ENCODE measurements at places on chromosomes 7 and 10.

GRCh38 chr10:132151951-132152505 lies 34.7 kb upstream of the DPYSL4 start:
- no peak for DNase-seq

GRCh38 chr10:75165684-75166622 lies 44.6 kb upstream of the VDAC2 start:
- DNase-seq = no peak

GRCh38 chr7:108408296-108408991 lies 47.8 kb downstream of the NRCAM start:
- DNase-seq = no peak

DNA sequence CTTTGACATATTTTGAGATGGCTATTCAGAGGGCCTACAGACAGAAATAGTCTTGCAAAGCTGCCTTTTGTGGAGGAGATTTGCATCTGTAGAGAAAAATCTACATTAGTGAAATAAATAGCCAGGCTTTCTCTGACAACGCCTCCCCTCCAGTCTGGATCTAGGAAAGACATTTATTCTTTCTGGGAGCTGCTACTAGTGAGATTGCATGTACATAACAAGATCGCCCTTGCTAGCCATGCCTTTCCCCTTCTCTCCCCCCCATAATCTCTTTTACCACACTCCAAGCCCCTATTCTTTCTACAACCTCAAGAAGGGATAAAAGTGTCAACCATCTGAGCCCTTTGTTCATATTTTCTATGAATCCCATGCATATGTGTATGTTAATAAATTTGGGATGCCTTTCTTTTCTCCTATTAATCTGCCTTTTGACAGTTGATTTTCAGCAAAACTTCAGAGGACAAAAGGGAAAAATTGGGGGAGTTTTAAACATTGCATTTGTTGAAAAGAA lies 194.2 kb downstream of the SNX13 start:
- DNase-seq = no peak

DNA sequence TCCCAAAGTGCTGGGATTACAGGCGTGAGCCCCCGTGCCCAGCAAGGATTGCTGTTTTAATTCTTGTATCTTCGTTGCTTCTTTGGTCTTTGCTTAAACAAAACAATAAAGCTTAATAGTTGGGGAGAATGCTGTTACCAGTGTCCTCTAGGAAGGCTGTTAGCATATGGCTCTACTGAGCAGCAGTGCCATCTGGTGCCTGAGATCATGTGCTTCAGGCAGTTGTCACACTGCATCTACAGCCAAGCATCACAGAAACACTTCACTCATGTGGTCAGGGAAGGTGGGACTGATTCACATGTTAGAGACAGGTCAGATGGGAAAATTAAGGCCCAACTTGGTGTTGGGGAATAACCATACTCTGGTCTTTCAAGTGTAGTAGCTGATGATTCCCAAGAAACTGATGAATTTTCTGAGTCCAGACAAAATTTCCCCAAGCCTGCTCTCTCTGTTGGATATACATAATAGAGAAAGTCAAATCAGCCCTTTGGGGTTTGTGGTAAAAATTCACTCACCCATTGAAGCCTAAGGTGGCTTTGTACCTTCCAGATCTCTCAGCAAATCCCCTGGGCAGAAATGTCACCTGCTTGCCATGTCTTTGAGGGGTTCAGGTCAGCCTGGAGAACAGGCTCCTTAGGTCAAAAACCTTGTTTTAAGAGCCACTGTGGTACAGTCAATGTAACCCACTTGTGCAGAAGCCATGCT lies 28.4 kb downstream of the UBE2D4 start:
- DNase-seq = peak; percentile 8

DNA sequence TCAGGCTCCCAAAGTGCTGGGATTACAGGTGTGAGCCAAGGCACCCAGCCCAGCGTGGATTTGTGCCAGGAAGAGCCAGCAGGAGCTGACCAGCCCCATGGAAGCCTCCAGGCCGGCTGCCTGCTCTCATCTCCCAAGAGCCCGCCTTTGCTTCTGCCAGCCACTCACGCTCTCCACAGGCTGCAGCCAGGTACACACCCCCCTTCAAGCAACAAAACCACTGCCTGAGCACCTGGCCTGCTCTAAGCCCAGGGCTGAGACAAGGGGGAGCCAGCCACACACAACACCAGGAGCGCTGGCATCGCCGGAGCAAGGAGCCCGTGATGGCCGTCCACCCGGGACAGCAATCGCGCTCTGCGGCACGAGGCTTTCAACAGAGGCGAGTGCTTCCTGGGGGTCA lies 34.5 kb downstream of the MAD1L1 start:
- no peak for DNase-seq

DNA sequence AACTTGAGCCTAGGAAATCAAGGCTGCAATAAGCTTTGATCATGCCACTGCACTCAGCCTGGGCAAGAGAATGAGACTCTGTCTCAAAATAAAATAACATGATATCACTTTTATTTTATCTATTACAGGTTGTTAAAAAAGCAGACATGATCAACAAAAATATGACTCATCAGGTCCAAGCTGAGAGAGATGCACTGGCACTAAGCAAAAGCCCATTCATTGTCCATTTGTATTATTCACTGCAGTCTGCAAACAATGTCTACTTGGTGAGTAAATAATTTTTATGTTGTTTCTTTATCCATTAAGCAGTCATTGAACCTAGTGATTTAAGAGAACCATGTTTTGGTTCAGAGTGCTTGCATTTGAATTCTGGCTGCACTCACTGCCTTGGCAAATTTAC lies 3.3 kb downstream of the MASTL start:
- no peak for DNase-seq

DNA sequence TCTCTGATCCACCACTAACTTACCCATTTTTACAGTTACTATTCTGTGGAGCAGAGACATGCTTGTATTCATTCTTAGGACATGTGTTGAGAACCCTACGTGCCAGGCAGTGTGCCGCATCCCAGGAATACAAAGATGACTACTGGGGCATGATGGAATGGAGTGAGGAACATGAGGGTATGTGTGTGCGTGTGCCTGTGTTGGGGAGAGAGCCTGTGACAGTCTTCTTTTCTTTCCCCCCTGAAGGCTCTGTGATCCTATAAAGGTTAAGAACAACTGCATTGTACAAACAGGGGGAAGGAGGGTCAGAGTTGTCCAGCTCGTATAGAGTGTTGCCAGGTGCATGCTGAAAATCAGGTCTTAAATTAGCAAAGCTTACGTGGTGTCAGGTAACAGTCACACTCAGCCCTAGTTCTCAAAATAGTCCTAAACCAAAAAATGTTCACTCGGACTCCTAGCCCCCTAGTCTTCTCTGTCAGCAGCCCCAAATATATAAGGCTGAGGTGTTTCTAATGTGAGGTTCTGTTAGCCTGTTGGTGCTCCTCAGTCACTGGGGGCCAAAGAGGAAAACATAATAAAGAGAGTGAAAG lies 161.9 kb downstream of the CELF2 start:
- no peak for DNase-seq

DNA sequence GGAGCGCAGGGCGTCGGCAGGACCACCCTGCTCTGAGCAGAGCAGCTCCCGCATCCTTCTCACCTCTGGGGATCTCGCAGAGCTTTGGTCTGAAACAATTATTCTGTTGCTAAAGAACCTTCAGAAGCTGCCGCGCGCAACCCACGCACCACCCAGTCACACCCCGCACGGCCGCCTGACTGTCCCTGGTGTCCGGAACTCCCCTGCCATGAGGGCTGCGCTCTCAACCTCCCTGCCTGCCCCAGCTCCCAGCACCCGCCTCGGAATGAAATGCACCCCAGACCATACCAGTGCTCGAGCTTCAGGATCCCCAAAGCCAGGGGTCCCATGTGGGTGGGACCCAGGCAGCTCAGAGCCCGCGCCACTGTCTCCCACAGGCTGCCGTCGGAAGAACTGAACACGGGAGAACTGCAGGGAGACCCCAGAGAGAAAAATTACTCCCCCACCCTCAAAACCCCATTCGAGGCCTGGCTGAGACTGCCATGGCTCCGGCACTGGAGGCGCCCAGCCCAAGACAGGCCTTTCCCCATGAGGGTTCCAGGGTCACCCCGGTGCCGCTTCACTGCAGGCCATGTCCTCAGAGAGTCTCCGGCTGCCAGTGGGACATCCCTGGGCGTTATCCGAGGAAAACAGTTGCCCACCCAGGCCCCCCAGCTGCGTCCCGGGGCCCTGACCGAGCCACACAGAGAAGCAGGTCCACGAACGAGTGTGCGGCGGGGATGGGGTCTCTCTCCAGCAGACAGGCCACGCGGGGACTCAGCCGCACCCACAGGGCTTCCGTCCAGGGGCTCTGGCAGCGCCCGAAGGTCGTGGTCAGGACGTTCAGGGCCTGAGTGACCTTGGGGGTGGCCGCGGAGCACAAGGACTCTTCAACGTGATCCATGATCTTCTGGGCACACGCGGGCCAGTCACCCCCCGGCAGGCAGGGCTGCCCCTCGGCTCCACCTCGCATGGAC lies 12.1 kb downstream of the BRAT1 start:
- DNase-seq = no peak

GRCh38 chr10:35492386-35493195 lies 112.5 kb upstream of the GJD4 start:
- no peak for DNase-seq

GRCh38 chr10:22761569-22762220 lies 47.3 kb upstream of the PIP4K2A start:
- DNase-seq = no peak

DNA sequence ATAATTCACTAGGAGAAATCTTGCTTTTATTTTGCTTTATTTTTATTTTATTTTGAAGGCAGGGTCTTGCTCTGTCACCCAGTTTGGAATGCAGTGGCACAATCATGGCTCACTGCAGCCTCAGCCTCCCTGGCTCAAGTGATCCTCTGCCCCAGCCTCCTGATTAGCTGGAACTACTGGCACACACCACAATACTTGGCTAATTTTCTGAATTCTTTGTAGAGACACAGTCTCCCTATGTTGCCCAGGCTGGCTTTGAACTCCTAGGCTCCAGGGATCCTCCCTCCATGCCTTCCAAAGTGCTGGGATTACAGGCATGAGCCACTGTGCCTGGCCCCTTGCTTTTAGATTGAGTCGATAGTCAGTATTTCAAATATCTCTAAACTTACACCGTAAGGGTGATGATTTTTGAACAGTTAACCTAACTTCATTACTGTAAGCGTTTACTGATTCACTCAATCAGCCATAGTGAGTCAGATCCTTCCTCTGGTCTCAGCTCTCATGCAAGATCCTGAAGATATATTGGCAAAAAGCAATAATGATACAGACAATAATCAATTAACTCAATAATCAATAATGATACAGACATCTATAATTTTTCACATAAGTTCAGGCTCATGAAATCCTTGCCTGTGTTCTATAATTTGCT lies 239.5 kb downstream of the KIAA1217 start:
- no peak for DNase-seq

Data from AG09309 (cell line).